ENCODE measurements at places on chromosomes 16 and 17.
A peak's percentile ranks its signal among the peaks of the same experiment; 100 is the strongest.

DNA sequence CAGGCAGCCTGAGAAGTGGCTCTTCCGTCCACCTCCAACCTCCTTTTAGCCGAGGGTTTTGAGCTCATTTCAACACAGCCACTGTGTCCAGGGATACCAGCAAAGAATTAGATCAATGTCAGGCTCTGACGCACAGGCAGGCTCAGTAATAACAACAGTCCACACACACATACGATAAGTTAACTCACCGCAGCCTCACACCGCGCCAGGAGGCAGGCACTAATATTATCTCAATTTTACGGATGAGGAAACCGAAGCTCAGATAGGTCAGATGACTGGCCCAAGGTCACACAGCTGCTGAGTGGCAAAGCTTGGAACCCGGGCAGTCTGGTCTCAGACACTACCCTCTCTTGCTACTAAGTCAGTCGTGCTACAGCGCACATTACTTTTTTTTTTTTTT is 22.9 kb downstream of the ABR start:
- no peak for DNase-seq

DNA sequence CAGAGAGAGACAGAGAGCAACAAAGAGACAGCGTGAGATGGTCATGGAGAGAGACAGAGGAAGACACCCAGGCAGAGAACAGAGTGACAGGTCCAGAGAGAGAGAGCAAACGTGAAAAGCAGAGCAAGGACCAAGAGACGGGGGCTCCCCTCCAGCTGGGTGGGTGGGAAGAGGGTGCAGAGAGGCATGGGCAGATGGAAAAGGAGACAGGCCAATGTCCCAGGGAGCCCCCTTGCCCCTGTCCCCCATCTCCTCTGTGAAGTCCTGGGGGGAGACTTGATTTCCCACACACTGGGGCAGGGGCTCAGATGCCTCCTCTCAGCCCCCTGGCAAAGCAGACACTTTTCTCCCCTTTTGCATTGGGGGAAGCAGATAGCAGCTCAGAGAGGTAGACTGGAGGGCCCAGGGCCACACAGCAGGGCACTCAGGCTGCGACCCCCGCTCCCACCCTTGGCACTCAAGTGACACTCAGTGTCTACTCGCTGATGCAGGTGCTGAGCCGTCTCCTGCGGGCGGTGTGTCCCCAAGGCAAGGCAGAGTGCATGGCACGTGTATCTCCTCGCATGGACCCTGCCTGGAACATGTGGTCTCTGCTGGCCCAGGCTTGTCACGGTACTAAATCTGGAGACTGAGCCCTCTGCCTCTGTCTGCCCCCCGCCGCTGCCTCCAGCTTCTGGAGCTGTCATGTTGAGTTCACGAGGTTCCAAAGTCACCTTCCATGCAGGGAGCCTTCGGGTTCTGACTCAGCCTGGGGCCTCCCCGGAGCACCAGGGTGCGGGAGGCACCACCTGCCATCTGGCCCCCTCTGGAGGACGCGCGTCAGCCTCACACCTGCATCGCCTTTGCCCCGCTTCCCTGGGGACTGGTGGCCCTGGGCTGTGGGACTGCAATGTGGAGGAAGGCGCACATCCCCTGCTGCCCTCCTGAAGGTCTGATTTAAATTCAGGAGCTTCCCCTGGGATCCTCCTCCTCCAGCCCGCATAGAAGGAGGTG is 215.9 kb upstream of the GSE1 start:
- no peak for DNase-seq

DNA sequence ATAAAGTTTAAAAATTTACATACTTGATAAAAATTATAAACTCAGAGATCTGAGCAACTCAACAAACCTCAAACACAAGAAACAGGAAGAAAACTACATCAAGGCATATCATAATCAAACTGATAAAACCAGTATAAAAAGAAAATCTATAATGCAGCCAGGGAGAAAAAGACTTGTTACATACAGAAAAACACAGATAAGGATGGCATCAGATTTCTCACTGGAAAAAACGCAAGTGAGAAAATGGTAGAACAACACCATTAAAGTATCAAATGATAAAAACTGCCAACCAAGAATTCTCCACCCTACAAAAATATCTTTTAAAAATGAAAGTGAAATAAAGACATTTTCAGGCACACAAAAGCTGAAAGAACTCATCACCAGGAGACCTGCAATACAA is 71.0 kb downstream of the CACNG1 start:
- DNase-seq: no peak

- DNase-seq: peak; percentile 41
Measured at GRCh38 chr16:55482056-55482455, 3.1 kb downstream of the MMP2 start.

DNA sequence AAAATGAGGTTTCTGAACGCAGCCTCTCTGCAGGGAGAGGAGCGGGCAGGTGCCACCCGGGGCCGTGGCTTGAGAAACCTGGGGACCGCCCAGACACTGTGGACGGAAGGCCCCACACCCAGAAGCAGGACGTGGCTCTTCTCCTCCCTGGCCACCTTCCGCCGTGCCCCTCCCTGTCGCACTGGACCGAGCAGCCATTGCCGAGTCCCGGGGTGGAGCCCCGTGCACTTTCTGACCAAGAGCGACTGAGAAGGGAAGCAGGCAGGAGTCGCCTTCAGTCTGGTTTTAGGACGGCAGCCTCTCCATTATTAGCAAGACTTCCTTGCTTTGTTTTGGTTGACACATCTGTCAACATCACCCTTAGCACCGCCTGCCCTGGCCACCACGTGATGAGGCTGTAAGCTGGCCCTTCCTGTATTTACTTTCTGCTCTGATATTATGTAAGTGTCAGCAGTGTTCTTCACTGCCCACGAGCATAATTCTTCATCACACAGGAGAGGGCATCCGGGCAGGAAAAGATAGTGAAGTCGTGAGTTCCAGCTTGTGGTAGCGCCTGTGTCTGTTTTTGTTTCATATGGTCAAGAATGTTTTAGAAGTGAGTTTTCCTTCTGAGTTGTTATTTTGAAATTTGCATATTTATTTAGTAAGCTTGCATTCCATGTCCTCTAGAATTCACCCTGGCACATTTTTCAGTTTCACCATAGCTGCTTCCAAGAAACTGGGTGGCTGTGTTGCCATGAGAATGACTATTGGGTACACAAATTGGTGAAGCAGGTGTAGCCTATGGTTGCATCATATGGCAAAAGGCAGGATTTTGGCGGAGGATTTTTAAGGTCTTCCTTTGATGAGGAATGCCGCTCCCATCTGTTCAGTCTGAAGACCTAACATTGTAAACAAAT is 1.0 kb downstream of the HERPUD1 start:
- DNase-seq: peak; percentile 88
